ENCODE measurements at places on chromosomes 12 and 14.

DNA sequence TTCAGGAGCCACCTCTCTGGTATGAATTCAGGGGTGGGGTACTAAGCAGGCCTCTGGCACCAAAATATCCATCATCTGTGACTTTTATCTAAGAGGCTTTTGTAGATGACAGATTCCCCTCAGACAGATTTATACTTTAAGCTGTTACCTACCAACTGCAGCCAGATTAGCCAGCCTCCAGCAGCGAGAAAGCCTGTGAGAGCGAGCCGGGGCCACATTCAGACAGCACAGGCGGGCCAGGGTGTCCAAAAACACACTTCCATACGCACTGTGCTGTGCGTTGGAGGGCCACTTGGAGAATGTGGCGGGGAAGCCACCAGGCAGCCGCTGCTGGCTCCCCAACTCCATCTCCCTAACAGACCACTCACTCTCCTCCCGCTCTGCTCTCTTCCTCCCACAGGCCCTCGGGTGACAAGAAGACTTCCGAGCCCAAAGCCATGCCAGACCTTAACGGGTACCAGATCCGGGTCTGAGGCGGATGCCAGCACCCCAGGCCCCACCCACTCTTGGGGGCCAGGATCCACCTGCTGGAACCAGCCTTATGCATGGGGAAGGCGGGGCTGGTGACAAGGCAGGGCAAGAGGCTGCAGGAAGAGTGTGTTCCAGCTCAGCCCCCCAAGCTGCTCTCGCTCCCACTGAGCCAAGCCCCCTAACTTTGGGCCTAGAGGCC, 17.4 kb downstream of the VASH1 start:
- no peak for DNase-seq

GRCh38 chr12:132171293-132171967, 27.2 kb downstream of the NOC4L start:
- no peak for DNase-seq

GRCh38 chr14:23916446-23916845, 37.1 kb upstream of the DHRS4 start:
- no peak for DNase-seq

GRCh38 chr12:89433634-89434033, 81.3 kb upstream of the DUSP6 start:
- DNase-seq, result no peak

DNA sequence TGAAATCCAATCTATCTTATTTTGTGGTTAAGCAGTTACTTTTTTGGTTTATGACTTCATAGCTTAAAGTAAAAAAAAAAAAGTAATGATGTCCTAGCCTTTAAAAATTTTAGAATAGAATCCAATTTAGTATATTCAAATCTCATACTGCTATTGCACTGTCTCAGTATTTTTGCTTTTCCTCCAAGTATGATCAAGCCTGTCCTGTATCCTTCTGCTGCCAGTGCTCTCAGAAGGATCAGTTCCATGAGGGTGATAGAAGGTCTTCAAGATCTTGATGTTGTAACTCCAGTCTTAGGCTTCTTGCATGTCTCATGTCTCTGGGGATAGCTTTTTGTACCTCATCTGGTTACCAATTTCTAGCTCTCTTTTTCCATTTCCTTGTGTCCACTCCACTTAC, 324.2 kb upstream of the FAR2 start:
- DNase-seq, result no peak
